ENCODE measurements at places on chromosomes 16 and 17.
A peak's percentile ranks its signal among the peaks of the same experiment; 100 is the strongest.

DNA sequence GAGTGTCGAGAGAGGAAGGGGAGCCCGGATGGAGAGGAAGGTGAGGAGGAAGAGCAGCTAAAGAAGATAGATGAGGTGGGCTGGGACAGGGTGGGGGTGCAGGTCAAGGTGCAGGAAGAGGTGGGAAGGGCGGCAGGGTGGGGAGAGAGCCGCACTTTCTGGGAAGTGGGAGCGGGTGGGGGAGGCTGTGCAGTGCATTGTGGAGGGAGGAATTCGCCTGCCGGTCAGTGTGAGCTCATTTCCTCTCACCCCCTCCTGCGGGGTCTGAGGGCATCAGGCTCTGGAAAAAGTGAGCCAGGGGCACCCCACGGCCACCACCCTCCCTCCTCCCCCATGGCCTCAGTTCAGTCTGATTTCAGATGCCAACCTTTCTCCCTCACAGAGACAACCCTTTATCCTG is 2.5 kb upstream of the ARHGAP23 start:
- peak; percentile 5 for ATAC-seq

DNA sequence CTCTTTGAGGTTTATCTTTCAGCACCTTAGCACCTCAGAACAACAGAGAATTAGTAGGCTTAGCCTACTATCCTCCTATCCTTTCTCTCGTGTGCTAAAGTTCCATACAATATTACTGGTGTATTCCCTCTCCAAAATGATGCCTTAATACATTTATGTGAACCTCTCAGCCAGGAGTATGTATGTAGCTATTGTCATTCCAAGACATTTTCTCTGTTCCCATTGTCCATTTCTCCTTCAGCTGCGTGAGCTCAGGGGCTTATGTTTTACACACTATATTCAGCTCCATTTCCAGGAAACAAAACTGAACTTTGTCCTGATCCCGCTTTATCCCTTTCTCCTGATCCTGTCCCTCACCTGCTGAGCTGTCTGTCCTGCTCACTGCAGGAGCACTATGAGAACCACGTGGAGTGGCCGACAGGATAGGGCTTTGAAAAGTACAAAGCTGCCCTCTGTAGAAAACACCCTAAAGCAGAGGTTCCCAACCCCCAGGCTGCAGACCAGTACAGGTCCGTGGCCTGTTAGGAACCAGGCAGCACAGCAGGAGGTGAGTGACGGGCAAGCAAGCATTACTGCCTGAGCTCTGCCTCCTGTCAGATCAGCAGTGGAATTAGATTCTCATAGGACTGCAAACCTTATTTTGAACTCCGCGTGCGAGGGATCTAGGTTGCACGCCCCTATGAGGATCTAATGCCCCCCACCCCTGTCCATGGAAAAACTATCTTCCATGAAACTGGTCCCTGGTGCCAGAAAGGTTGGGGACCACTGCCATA is 55.7 kb downstream of the CENPV start:
- ATAC-seq = no peak

DNA sequence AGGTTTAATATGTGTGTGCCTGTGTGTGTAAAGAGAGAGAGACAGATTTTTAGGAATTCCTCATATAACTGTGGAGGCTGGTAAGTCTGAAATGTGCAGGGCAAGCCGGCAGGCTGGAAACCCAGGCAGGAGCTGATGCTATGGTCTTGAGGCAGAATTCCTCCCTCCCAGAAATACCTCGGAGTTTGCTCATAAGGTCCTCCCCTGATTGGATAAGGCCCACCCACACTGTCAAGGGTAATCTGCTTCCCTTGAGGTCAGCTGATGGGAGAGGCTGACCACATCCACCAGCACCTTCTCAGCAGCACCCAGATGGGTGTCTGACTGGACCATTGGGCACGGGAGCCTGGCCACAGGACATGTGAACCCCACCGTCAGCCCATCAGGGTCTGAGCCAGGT is 42.4 kb downstream of the C16orf95 start:
- no peak for ATAC-seq

- no peak for ATAC-seq
These were observed 91.8 kb upstream of the NOL11 start for GRCh38 chr17:67625971-67626370.

- ATAC-seq = no peak
These were observed 186.5 kb downstream of the AXIN2 start for GRCh38 chr17:65374966-65375365.

DNA sequence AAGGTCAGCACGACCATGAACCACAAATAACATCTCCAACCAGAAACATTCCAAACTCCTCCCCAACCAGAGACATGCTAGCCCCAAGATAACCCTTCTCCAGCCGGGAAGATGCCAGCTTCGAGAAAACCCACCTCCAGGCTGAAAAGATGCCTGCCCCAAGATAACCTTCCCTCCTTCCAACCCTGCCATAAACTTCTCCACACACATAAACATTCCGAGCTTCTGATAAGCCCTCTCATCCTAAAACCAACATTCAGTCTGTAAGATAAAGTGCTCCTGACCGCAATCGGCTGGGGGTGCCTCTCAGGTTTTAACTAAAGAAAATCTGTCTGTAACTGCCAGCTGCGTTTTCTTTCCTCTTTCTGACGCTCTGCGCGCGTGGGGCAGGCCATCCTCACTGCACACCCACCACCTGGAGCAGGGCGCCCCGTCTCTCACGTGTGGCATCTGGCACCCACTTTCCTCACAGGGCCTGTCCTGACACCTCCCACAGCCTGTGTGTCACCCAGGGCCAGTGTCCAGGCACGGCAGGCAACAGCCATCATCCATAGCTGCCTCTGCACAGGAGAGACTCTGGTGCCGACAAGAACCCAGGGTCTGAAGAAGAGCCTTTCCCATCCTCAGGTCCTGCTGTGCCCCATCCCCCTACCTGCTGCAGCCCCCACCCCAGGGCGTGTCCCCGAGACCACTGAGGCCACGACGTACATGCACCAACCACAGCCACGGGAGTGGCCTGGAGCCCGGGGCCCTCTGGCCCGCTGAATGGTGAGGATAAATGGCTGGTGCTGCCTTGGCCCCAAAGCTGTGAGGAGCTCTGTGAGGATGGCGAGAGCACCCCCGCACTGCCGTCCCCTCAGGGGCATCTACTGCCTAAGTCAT is 3.7 kb downstream of the TEPSIN start:
- no peak for ATAC-seq

DNA sequence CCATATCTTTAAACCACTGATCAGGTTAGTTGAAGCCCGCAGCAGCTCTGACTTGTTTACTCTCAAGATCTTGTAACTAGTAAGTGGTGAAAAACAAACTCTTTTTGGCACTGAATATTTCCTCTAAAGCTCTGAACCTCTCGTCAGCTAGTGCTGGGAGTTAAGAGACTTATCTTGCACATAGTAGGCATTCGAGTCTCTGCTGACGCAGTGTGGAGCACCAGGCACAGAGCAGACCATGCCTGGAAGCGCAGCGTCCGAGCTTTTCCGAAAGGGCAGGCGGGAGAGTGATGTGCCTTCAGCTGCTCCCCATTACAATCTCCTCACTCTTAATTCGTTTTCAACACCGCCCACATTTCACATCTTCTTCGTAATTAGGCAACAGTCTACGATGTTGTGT is 63.0 kb downstream of the SMG6 start:
- ATAC-seq = peak; percentile 7
